Lung (tissue), 17 donors: ENCODE measurements at places on chromosomes 6 and 20.

DNA sequence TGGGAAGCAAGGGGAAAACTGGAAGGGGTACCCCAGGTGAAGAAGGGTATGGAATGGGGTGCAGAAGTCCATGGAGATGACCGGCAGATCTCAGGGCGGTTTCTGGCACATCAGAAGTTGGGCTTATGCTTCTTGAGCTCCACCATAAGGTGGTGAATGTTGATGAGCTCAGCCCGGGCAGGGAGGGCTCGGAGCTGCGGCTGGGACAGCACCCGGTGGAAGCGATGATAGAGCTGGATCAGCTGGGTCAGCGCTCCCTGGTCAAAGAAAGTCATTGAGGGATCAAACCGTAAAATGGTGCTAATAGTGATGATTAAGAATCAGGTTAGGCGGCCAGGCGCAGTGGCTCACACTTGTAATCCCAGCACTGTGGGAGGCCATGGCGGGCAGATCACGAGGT is 20.9 kb downstream of the VPS52 start:
- DNase-seq: no peak
- H3K4me1 ChIP-seq: peaks cover 3% of the 10 kb centered on the region
- peaks cover 16% of the 10 kb centered on the region for H3K36me3 ChIP-seq
- H3K27ac ChIP-seq: peak overlapping the region; percentile 92
- no peaks in the 10 kb centered on the region for H3K27me3 ChIP-seq
- H3K4me3 ChIP-seq: no peak overlapping the region

DNA sequence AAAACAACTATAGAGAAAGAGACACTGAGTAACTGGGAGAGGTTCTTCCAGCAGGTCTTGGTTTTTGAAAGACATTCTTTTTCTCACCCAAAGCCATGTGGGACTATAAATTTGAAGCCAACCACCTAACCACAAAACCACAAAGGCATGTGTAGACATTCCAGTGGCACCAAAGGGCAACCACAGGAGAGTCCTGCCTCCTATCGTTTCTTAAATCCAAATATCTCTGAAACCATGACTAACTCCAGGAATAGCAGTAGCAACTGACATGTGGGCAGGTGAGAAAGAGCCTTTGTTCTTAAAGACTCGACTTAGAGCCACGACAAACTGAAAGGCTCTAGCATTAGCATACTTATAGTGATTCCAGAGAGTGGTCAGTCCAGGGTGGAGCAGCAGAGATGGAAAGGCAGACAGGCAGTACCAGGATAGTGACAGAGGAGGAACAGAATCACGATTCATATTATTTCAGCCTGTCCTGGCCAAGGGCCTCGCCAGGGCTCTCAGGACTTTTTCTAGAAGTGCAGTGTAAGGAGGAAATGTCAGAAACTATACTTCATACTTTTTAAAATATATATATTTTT is 9.4 kb upstream of the COL9A1 start:
- no peaks in the 10 kb centered on the region for H3K36me3 ChIP-seq
- H3K4me1 ChIP-seq: peaks cover 3% of the 10 kb centered on the region
- no peak for DNase-seq
- no peak overlapping the region for H3K4me3 ChIP-seq
- no peak overlapping the region for H3K27ac ChIP-seq

DNA sequence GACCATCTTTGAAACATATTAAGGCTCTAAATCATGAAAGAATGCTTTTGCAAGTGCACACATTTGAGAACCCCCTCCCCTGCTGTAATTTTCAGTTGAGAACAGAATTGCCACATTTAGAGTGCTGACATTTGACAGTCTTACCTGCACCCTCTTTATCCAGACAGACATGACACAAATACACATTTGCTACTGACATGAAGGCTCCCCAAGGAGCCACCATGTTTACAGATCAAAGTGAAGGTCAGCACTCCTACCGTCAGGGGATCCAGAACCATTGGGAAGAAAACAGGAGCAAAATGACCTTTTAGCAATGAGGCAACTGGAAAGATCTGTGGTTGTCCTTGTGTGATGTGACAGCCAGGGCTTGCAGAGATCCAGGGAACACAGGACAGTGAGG is 315.4 kb upstream of the CNR1 start:
- DNase-seq: no peak
- H3K4me3 ChIP-seq: no peak overlapping the region
- H3K27me3 ChIP-seq: no peaks in the 10 kb centered on the region
- H3K27ac ChIP-seq: no peak overlapping the region
- H3K36me3 ChIP-seq: no peaks in the 10 kb centered on the region

- H3K27ac ChIP-seq: no peak overlapping the region
- no peaks in the 10 kb centered on the region for H3K27me3 ChIP-seq
- no peak overlapping the region for H3K4me3 ChIP-seq
- no peaks in the 10 kb centered on the region for H3K4me1 ChIP-seq
Observed at GRCh38 chr6:168793649-168794048, 352.7 kb downstream of the SMOC2 start.

GRCh38 chr6:11208267-11208666 is 24.2 kb downstream of the NEDD9 start:
- peak overlapping the region; percentile 54 for H3K27ac ChIP-seq
- H3K36me3 ChIP-seq: no peaks in the 10 kb centered on the region
- no peaks in the 10 kb centered on the region for H3K27me3 ChIP-seq
- H3K4me1 ChIP-seq: peaks cover 23% of the 10 kb centered on the region
- DNase-seq: no peak
